ENCODE measurements at places on chromosomes 1 and 21.

DNA sequence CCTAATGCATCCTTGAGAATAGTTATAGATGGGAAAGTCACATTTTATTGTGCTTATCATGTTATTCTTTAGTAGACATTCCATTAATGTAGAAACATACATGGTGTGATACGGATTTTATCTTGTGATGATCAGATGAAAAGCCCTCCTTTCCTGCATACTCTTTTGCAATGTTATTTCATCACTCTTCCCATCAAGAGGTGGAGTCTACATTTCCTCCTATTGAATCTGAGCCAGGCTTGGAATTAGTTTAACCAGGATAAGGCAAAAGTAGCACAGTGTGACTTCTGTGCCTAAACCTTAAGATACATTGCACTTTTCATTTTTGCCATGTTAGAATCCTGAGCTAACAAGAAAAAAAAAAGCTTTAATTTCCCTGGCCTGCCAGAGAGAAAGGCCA, 393.7 kb upstream of the ST6GALNAC5 start:
- no peak for DNase-seq

DNA sequence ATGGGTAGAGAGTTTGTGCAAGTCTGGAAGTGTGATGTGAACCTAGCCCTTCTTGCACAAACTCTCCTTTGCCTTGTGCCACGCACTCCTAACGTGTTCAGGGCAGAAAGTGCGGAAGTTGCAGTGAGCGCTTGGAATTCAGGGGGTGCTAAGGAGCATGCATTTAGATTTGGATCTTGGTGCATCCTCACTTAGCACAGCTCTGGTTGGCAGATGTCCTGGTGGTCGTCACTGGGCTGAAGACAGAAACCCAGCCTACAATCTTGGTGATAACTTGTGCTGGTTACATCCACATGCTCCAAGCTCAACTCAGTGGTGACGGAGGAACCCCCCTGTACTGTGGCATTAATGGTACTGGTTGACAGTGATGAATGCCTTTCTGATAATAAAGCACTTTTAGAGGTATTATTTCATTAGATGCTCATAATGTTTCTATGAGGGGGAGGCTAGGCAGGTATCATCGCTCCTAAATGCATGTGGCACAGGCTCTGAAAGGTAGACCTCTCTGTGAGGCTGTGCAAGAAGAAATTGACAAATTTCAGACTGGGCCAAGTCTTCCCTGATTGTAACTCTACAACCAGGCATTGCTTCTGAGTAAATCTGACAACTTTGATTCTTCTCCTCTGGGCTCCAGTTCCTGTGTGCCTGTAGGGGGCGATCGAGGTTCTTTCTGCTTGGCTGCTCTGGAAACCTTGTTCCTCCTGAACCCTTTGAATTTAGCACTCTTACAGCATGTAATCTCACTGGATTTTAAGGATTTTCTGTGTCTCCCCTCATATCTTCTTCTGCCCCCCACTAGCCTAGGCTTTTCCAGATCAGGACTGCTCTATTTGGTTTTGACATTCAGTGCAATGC, 40.6 kb downstream of the MAPKAPK2 start:
- no peak for DNase-seq

GRCh38 chr1:225811622-225812487, 1.9 kb downstream of the EPHX1 start:
- no peak for DNase-seq

GRCh38 chr1:145962157-145963102, 1.9 kb downstream of the ANKRD34A start:
- DNase-seq = no peak

- DNase-seq = no peak
Measured at GRCh38 chr21:37968744-37969143, 52.5 kb upstream of the KCNJ6 start.

Measured in activated CD8-positive, alpha-beta memory T cell treated with anti-CD3 and anti-CD28 coated beads for 48 hours (primary cell).